ENCODE measurements at places on chromosomes 7 and 10.
A peak's percentile ranks its signal among the peaks of the same experiment; 100 is the strongest.

DNA sequence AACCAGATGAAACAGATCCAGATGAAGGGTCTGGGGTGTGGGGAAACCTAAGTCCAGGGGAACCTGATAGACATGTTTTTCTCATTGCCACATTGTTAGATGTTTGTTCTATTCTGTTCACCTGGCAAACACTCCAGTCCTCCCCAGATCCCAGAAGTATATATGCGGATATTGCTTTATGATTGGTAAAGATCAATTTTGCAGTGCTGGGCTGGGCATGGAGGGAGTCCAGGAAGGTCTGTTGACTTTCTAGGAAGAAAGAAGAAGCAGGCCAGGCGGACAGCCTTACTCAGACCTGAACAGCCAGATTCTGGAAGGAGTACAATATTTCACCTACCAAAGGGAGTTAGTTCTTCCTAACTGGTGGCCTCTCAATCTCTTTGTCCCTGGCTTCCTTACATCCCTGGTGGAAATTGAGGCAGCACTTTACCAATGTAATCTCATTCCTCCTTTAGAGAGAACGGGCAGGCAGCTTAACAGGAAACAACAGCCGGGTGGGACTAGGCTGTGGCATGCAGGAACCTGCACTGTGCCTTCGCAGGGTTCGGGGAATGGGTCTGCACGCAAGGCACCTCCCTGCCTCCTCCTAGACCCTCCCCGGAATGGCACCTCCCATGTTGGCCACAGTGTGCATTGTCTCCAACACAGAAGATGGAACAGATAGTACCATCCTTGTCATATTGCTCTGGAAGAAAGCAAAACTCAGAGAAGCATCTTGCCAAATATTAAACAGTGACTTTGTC, 930 bp downstream of the GIMAP6 start:
- DNase-seq: peak; percentile 50

GRCh38 chr10:12469345-12469744, 120.0 kb downstream of the CAMK1D start:
- no peak for DNase-seq

DNA sequence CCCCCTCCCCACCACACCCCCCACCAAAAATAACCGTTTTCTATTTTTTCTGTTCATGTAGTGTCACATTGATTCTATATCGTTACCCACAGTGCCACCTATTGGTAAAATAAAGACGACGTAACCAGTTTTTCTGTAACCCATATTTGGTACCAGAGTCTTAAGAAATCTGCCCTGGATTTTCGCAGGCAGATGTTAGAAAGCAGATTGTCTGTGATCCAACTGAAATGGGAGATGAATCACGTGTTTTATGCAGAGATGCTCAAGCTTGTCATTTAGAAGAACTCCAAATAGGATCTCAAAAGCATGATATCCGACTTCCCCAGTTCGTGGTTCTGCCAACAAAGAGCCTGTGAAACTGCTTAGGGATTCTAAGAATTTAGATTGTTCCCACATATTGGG, 261.1 kb upstream of the CSTF2T start:
- DNase-seq: no peak

DNA sequence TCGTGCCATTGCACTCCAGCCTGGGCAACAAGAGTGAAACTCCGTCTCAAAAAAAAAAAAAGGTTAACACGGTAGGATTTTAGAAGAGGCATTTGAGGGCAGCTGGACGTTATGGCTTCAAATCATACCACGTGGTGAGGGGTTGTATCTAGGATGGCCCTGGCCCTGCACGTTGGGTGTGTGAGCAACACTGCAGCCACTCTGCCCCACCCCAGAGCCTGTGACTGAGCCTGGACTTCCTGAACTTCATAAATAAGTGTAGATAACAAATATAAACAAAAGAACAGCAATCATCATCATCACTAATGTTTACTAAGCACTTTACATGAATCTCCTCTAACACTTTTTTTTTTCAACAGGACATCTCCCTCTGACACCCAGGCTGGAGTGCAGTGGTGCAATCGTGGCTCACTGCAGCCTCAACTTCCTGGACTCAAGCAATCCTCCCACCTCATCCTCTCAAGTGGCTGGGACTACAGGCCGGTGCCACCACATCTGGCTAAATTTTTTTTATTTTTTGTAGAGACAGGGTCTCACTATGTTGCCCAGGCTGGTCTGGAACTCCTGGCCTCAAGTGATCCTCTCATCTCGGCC, 169.5 kb upstream of the FRMD4A start:
- DNase-seq: no peak

GRCh38 chr10:89159761-89160160, 47.4 kb downstream of the CH25H start:
- DNase-seq: no peak

- no peak for DNase-seq
Observed at GRCh38 chr7:68393051-68393450, 1205.2 kb upstream of the AUTS2 start.

DNA sequence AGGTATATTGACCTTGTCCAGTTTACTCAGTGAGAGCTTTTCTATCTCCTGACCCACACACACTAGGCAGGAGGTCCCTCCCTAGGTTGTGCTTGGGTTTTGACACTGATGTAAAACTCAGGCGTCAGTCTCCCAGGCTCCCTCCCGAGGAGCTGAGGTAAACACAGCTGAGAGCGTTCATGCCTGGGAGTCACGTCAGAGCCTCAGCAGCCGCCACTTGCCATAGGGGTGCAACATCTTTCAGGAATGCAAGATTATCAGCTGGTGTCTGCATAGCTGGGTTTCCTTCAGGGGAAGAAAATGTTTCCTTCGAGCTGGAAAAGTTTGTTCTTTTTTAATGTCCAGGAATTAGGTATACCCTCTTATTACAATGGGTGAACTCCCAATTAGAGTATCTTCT, 70.6 kb downstream of the FGFR2 start:
- no peak for DNase-seq

GRCh38 chr10:97171001-97171400, 14.8 kb downstream of the SLIT1 start:
- DNase-seq: no peak

DNA sequence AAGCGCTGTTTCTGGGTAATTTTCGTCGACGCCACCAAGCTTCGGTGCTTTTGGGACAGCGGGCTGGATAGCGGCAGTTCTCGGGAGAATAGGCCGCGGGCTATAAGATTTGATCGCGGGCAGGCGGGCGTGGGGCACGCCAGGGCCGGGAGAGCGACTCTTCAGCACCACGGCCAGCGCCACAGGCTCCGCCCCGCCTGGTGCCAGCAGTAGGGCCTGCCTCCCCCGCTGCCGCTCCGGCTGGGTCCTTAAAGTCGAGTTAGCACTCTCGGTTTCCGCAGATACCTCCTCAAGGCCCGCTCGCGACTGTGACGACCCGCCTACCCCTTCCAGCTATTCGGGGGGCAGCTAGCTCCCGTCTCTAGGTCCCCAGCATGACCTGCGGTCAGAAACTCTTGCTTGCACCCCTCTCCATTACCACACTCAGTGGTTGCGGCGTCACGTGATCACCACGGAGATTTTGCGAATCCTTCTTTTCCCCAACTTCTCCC, 9.4 kb downstream of the NXPH1 start:
- DNase-seq: peak; percentile 63

GRCh38 chr7:65239707-65240352, 133.8 kb upstream of the ZNF92 start:
- DNase-seq: no peak

DNA sequence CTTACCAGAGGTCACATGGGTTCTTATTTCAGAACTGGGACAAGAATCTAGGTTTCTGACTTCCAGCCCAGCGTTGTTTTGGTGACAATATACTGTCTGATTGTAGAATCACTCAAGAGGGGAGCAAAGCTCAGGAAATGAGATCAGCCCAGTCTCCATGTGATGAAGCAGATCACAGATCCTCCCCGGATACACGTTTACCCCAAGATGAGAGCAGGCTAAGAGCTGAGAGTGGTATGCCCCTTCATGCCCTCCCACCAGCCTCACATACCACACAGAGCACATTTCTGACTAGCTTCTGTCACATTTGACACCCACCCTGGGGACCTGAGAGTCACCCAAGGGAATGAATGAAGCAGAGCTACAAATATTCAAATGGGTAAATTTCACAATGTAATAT, 27.1 kb upstream of the PRKCQ start:
- DNase-seq: no peak

DNA sequence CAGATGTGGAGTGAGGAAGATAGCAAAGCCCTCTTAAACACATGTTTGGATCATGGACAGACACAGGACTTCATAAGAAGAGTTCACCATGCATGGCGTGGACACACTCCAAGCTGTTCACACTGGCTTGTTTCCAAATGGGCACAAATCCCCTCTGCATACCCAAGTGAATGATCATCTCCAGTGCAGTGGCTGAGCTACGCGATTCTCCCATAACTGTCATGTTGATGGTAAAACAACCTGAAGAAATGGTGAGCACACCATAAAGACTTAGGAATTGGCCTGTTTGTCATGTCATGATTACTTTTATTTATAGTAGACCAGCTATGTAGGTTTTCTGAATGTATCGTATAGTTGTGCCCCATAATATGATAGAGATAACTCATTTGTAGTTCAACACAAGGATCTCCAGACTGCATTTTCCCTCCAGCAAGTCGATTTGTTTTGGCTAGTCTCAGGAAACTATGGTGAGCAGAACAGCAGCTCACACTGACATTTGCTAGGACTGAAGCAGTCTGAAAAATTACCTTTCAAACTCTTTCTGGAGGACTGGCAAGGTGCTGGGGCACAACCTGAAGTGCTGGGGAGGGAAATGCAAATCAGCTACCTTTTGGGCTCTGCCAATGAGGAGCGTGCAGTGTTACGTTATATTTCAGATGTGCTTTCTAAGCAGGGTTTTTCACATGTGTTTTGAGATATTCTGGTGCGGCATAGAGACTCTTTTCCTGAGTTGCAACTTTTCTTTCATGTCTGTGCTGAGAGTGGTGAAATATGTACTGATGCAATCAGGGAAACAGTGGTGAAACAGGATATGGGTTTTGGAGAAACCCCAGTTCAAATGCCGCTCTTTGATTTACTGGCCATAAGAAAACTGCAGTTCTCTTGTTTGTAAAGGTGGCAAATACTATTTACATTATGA, 629.6 kb upstream of the DPP6 start:
- DNase-seq: no peak

DNA sequence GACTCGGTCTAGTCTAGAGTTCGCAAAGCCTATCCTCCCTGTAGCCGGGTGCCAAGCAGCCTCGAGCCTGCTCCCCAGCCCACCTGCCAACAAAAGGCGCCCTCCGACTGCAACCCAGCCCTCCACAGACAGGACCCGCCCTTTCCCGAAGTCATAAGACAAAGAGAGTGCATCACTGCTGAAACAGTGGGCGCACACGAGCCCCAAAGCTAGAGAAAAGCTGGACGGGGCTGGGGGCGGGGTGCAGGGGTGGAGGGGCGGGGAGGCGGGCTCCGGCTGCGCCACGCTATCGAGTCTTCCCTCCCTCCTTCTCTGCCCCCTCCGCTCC, 622 bp upstream of the COL1A2 start:
- no peak for DNase-seq

GRCh38 chr7:134071355-134072331, 55.5 kb upstream of the LRGUK start:
- DNase-seq: no peak

- DNase-seq: no peak
Observed at GRCh38 chr10:77244746-77245145, 392.9 kb downstream of the KCNMA1 start.

- DNase-seq: peak; percentile 9
Observed at GRCh38 chr7:116955801-116956476, 2.6 kb downstream of the ST7 start.

- no peak for DNase-seq
Observed at GRCh38 chr7:94367949-94368348, 26.7 kb upstream of the COL1A2 start.

- no peak for DNase-seq
Observed at GRCh38 chr7:92076509-92076908, 57.8 kb downstream of the CYP51A1 start.

GRCh38 chr10:7484456-7485243, 73.8 kb upstream of the SFMBT2 start:
- peak; percentile 29 for DNase-seq

DNA sequence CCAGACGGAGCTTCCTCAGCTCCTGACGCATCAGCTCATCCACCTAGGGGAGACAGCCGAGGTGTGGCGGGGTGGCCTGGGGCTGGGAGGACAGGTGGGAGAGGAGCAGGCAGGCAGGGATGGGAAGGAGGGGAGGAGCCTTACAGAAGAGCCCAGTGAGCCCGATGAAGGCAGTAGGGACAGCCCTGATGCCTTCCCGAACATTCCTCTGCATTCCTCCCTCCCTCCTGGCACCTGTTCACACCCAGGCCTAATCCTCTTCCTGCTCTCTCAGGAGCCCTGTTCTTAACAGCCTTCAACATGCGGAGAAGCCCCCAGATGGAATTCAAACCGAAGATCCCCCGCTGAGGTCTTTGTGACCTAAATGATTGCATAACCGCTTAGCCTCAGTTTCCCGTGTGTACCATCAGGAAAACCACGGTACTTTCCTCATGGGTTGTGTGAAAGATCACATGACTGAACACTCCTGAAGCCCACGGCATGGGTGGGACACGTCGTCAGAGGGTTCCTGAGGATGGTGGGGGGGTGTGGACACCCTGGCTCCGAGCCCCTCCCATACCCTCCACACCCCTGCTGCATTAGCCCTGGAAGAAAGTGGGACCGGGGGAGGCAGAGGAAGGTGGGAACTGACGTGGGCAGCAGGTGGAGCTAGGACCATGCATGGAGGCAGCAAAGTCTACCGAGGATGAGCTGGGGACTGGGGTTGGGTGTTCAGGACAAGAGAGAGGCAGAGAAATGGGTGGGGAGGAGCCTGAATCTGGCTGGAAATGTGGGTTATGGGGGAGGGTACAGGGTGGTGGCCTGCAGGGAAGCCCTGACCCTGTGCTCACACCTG, 8.8 kb upstream of the ASB10 start:
- no peak for DNase-seq

- no peak for DNase-seq
Observed at GRCh38 chr10:97931041-97931440, 81.4 kb downstream of the GOLGA7B start.

DNA sequence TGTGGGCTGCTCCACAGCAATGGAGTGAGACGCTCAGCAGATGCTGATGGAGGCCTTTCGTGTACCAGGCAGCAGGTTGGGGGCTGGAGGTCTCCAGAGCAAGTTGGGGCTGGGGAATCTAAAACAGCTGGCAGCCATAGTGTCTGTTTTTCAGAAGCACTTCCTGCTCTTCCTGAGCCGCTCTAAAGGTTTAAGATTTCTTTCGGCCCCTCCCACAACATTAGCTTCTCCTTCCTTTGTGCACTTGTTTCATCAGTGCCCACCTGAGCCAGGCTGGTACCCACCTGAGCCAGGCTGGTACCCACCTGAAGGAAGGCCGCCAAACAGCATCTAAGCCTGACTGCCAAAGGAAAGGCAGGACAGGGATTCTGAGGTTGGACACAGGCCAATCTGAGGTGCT, 18.4 kb upstream of the WAPL start:
- DNase-seq: no peak

GRCh38 chr10:58026036-58026435, 241.7 kb downstream of the IPMK start:
- no peak for DNase-seq
